ENCODE measurements at places on chromosomes 6 and 20.
A peak's percentile ranks its signal among the peaks of the same experiment; 100 is the strongest.

GRCh38 chr6:41638002-41638934, at the start of gene MDFI:
TSS of gene MDFI (plus strand) at chr6:41638468. CDS start at chr6:41638750, 282 bp downstream.
- peaks cover 13% of the 10 kb centered on the region for H3K36me3 ChIP-seq
- no peak for DNase-seq
- H3K4me3 ChIP-seq = peak within 1 kb of the TSS; percentile 86
- no peaks in the 10 kb centered on the region for H3K27me3 ChIP-seq

GRCh38 chr6:136628996-136629395, 78.8 kb upstream of the MAP7 start:
- peaks cover 16% of the 10 kb centered on the region for H3K36me3 ChIP-seq
- H3K27me3 ChIP-seq = no peaks in the 10 kb centered on the region
- DNase-seq = peak; percentile 46

DNA sequence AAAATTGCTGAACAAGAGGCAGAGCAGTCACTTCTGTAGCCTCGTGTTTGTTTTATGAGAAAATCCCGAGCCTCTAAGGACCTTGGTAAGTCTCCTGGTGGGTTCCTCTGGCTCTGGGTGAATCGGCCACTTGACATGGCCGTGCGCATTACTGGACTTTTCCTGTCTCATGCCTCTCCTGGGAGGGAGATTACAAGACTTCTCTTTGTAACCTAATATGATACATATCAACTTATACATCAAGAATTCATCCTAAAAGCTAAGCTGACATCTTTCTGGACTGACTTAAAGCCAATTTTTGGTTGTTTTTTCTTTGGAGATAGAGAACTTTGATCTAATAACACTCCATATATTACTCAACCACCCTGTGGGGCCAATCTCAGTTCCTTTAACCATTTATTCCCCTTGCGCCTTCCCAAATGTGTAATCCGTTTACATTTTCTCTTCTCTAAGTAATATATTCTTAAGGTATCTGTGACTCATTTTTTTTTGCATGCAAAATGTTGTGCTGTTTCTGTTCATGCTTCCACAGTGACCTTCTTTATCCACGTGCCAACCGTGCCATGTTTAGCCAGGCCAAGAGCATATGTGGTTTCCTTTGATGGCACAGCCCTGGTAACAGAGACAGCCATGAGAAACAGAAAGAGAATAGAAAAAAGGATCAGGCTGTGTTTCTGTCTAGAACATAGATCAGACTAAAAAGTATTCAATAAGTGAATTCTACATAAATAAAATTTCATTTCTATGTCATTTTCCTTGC, 47.5 kb upstream of the JAG1 start:
- peaks cover 5% of the 10 kb centered on the region for H3K4me1 ChIP-seq
- H3K4me3 ChIP-seq = no peak overlapping the region
- no peaks in the 10 kb centered on the region for H3K36me3 ChIP-seq
- H3K27ac ChIP-seq = no peak overlapping the region
- H3K27me3 ChIP-seq = no peaks in the 10 kb centered on the region

GRCh38 chr20:55255016-55255415, 750.3 kb downstream of the CBLN4 start:
- H3K36me3 ChIP-seq = no peaks in the 10 kb centered on the region
- DNase-seq = no peak
- no peak overlapping the region for H3K27ac ChIP-seq
- H3K4me3 ChIP-seq = no peak overlapping the region
- no peaks in the 10 kb centered on the region for H3K27me3 ChIP-seq
- no peaks in the 10 kb centered on the region for H3K4me1 ChIP-seq

GRCh38 chr6:134698228-134698627, 251.7 kb downstream of the ALDH8A1 start:
- DNase-seq = no peak
- no peaks in the 10 kb centered on the region for H3K27me3 ChIP-seq
- H3K4me3 ChIP-seq = no peak overlapping the region
- H3K27ac ChIP-seq = no peak overlapping the region
- H3K4me1 ChIP-seq = no peaks in the 10 kb centered on the region

- no peaks in the 10 kb centered on the region for H3K4me1 ChIP-seq
- no peaks in the 10 kb centered on the region for H3K27me3 ChIP-seq
- no peaks in the 10 kb centered on the region for H3K36me3 ChIP-seq
- no peak for DNase-seq
Observed at GRCh38 chr20:31485450-31486339, 10.6 kb downstream of the REM1 start.

- H3K27ac ChIP-seq = no peak overlapping the region
- no peaks in the 10 kb centered on the region for H3K27me3 ChIP-seq
- DNase-seq = no peak
- H3K4me1 ChIP-seq = peaks cover 32% of the 10 kb centered on the region
- no peaks in the 10 kb centered on the region for H3K36me3 ChIP-seq
Observed at GRCh38 chr6:136763716-136764516, 28.4 kb downstream of the MAP3K5 start.

DNA sequence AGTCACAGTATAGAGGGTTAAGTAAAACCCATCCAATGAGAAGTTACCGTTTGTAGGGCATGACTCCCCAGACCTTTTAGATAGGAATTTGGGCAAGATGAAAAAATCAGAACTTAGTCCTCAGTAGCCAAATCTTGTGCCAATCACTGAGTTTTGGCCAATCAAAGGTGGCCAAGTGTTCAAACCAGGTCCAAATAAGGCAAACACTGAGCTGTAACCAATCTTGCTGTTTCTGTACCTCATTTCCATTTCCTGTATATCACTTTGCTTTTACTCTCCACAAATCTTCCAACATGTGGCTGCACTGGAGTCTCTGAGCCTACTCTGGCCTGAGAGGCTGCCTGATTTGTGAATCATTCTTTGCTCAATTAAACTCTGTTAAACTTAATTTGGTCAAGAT, 81.8 kb upstream of the GPR6 start:
- DNase-seq = no peak
- peaks cover 12% of the 10 kb centered on the region for H3K27me3 ChIP-seq
- no peak overlapping the region for H3K4me3 ChIP-seq
- no peak overlapping the region for H3K27ac ChIP-seq
